ENCODE measurements at places on chromosomes 1 and 21.

- ATAC-seq = peak; percentile 77
Measured at GRCh38 chr1:66168467-66168887, 365.5 kb upstream of the SGIP1 start.

DNA sequence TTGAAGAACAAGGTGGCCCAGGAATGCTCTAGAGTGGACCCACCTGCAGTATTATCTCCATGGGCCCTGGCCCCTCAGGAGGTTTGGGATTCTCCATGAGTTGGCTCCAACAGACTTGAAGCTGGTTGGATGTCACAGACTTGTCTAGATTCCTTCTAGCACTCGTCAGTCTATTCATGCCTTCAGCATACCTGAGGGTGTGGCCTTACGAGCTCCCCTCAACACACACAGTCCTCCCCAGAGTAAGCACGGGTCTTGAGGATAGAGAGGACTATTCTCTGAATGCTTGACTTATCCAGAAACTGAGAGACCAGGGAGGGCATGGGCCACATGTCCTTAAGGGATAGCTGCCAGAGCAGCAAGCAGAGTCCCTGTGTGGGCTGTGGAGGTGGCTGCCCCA is 45.9 kb upstream of the COL6A1 start:
- ATAC-seq = peak; percentile 25

GRCh38 chr1:176949033-176949662 is 215.4 kb downstream of the ASTN1 start:
- ATAC-seq = no peak

GRCh38 chr1:204358605-204359004 is 1.1 kb downstream of the PLEKHA6 start:
- ATAC-seq = no peak

DNA sequence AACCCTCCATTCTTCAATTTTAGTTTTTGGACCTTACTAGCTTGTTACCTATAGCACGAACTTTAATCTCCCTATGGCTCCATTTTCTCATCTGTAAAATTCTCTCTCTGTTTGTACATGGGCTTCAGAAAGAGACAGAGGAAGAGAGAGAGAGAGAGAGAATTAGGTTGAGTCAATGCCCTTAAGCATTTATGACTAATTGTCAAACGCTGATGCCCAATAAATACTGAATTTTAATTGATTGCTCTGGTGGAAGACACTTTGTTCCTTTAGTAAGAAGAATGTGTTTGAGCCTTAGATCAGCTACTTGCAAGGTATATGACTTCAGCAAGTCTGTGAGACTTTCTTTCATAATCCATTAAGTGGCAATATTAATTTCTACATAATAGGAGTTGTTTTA is 743.1 kb upstream of the ADGRL4 start:
- no peak for ATAC-seq

- ATAC-seq = no peak
Measured at GRCh38 chr1:153550827-153551500, 1.9 kb upstream of the S100A3 start.

DNA sequence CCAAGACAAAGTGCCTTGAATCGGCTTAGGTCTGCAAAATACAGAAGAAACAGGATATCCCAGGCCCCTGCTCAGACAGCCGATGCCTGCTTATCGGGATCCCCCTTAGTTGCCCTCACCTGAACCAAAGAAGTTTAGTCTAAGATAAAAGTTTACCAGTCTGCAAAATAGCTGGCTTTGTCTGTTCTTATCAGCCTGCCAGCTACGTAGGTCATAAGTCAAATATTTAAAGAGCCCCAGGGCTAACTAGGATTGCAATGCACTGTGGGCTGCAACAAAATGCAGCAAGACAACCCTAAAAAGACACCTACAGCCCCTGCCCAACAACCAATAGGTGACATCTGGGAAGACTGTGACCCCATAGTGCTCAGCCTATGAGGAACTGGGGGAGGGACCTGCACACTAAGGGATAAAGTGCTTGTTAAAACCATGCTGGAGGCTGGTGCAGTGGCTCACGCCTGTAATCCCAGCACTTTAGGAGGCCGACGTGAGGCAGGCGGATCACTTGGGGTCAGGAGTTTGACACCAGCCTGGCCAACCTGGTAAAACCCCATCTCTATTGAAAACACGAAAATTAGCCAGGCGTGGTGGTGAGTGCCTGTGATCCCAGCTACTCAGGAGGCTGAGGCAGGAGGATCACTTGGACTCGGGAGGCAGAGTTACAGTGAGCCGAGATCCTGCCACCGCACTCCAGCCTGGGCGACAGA is 27.4 kb downstream of the LRRC3 start:
- ATAC-seq = no peak

GRCh38 chr1:90798344-90798743 is 81.2 kb upstream of the BARHL2 start:
- ATAC-seq = no peak

- ATAC-seq = no peak
Measured at GRCh38 chr21:26366781-26367180, 196.2 kb upstream of the APP start.

Measured in SK-N-SH treated with all-trans-retinoic acid at 6 μM for 48 hours (cell line).